ENCODE measurements at places on chromosomes 3 and 15. TPM values are rescaled to one million over a fixed set of nuclear protein-coding genes. Genes with fewer than 3 reads are reported as not detected.

ACKR4 gene
- total RNA-seq: not detected

FBXO40 gene
- 0.08 TPM for total RNA-seq

CDC25A gene
- total RNA-seq: 14.9 TPM

RNU5B-1 gene
- not detected for total RNA-seq

SSUH2 gene
- not detected for total RNA-seq

GOLGA8Q gene
- 0.13 TPM for total RNA-seq

TM6SF1 gene
- total RNA-seq: not detected

VILL gene
- 3.7 TPM for total RNA-seq

PLSCR5 gene
- total RNA-seq: not detected

CALML4 gene
- 3.7 TPM for total RNA-seq

ZDHHC19 gene
- not detected for total RNA-seq

ZIC1 gene
- 3.8 TPM for total RNA-seq

SLC22A13 gene
- total RNA-seq: not detected

CCDC9B gene
- 5.0 TPM for total RNA-seq

ARNT2 gene
- total RNA-seq: 39.4 TPM

SHC4 gene
- total RNA-seq: 21.3 TPM

DNAH12 gene
- total RNA-seq: not detected

CEP97 gene
- total RNA-seq: 17.9 TPM

FAM227B gene
- total RNA-seq: 2.6 TPM

ACAD11 gene
- 14.6 TPM for total RNA-seq

CAMK2N2 gene
- 0.77 TPM for total RNA-seq

MED12L gene
- total RNA-seq: 0.72 TPM

KPNA1 gene
- 34.8 TPM for total RNA-seq

AADAC gene
- not detected for total RNA-seq

FEZF2 gene
- total RNA-seq: not detected

SPATA12 gene
- 0.69 TPM for total RNA-seq

WWTR1 gene
- total RNA-seq: 87.6 TPM

TRA2B gene
- 221 TPM for total RNA-seq

LRRC15 gene
- total RNA-seq: not detected

PPP2R3A gene
- 10.9 TPM for total RNA-seq

CLDN18 gene
- not detected for total RNA-seq

SNURF gene
- 3.2 TPM for total RNA-seq

RAF1 gene
- 61.7 TPM for total RNA-seq

KLHDC8B gene
- total RNA-seq: 15.8 TPM

PROK2 gene
- total RNA-seq: not detected

FGD5 gene
- not detected for total RNA-seq

CCDC39 gene
- not detected for total RNA-seq

CFAP161 gene
- total RNA-seq: 0.29 TPM

HCLS1 gene
- total RNA-seq: 0.13 TPM

PLIN1 gene
- total RNA-seq: not detected

ALDH1L1 gene
- total RNA-seq: 1.1 TPM

TGM4 gene
- total RNA-seq: not detected

COMMD2 gene
- 33.5 TPM for total RNA-seq

POLR2H gene
- total RNA-seq: 144 TPM

HTR3E gene
- not detected for total RNA-seq

FETUB gene
- not detected for total RNA-seq

PRSS50 gene
- total RNA-seq: not detected

ZNF774 gene
- 2.1 TPM for total RNA-seq

GLDN gene
- total RNA-seq: not detected

DAZL gene
- total RNA-seq: not detected
